Activated naive CD4-positive, alpha-beta T cell (primary cell): ENCODE measurements at places on chromosomes 2 and 18.
A peak's percentile ranks its signal among the peaks of the same experiment; 100 is the strongest.

DNA sequence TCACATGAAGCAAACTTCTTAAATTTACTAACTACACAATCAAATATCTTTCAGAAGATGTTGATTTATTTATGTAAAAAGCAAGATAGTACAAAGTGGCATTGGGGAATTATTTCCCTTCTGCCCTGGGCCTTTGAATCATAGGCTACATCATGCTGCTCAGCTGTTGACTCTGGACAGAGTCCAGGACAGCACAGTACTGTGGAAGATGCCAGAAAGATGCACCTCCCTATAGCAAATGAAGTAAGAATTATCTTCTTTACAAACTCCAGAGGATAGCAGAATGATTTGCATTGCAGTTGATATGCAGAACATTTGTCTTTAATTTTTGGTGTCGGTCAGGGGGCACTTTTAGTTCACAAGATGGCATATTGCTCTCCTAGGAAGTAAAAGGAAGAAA, 1354.5 kb upstream of the ZEB2 start:
- DNase-seq = no peak

DNA sequence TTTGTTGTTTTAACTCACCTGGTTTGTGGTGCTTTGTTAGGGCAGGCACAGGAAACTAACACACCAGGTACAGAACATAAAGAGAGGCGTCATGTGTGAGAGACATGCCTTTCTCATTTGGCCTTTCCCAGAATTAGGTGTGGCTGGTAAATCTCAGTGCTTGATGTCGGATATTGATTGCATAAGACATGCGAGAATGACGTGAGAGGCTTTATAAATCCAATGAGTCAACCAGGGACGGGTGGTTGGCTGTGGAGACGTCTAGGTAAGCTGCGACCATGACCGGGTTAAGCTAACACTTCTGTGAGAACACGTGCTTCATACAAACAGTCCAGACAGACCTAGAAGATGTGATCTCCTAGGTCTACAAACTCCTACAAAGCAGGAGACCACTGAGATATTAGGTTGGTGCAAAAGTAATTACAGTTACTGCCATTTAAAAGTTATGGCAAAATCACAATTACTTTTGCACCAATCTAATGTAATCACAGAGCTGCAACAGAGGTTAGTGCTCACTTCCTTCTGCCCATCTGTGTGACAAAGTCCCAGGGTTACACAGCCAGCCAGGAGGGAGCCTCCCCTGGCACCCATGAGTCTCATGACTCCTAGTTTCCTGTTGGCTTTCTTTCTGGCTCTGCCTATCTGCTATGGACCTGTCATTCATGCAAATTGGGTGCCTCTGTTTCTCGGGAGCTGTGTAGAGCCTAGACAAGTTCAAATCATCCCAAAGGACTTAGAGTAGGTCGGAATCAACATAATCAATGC, 98.9 kb upstream of the ATP8B1 start:
- no peak for DNase-seq

DNA sequence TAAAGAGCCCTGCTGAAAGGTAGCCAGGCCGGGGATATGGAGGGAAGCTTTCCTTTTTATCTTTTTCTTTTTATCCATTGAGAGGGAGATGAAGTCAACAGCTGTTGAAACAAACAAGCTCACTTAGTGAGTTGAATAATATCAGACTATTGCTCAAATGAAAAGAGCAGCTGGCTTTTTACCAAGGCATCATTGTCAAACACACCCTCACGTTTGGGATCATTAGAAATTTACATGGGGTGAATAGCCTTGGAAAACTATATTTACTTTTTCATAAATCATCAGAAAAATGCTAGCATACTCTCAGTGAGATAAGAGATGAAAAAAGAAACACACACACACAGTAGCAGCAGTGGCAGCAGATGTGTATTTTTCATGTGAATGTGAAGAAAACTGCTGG, 71.5 kb upstream of the HNMT start:
- DNase-seq = no peak

DNA sequence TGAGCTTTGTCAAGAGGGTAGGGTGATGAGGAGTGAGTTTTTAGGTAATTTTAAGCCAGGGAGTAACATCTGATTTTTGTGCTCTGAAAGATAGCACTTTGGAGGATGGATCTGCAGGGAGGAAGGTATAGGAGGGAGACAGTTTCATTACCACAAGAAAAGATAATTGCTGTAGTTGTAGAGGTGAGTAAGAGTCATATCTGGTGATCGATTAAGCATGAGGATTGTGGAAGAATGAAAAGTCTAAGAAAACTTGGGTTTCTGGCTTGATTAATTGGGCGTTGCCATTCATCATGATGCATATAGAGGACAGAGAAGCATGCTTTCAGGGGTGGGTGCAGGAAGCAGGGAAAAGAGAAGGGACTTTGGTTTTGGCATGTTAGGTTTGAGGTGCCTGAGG, 18.5 kb downstream of the KCMF1 start:
- no peak for DNase-seq

DNA sequence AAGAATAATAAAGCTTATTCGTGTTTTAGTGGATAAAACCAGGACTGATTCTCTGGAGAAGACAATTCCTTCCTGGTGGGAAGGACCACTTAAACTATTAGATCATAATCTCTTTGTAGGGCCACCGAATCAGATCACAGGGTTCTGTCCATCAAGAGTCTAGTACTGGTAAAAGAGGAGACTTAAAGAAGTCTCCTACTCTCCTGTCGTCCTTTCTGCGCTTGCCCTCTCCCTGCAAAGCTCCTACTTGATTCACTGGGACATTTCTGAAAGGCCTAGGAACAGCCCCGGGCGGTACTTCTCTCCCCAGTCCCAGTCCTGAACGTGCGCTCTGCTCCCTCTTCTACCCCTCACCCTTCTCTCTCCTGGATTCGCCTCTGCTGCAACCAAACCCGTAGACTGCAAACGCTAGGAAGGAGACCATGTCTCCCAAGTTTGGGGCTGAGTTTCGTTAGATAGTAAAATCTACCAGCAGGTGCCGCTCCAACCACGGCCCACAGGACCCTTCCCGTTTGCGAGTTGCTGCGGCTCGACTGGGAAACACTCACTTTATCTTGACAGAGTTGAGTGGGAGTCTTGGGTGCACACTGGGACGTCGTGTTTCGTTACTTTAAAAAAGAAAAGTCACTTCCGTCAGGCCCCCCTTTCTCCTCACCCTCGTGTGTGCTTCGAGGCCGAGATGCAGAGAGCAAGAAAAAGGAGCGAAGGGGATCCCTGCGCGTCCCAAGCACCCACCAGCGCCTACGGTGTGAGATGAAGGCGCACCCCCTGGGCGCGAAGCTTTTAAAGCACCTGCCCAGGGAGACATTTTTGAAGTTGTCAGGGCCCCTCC, 923 bp downstream of the FIGLA start:
- DNase-seq = peak; percentile 60

DNA sequence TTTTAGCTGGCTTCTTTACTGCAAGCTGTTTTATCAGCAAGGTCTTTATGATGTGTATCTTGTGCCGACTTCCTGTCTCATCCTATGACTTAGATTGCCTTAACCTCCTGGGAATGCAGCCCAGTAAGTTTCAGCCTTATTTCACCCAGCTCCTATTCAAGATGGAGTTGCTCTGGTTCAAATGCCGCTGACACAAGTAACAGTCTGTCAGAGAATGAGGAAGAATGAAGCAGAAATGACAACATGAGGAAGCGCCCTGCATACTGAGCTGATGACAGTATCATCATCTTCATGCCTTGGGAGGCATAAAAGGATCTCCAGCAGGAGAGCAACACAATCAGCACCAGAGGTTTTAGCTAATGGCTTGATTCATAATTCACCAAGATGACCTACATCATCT, 309.4 kb downstream of the NBAS start:
- DNase-seq = no peak

- no peak for DNase-seq
These were observed 35.8 kb downstream of the DARS1 start for GRCh38 chr2:135949451-135950234.

DNA sequence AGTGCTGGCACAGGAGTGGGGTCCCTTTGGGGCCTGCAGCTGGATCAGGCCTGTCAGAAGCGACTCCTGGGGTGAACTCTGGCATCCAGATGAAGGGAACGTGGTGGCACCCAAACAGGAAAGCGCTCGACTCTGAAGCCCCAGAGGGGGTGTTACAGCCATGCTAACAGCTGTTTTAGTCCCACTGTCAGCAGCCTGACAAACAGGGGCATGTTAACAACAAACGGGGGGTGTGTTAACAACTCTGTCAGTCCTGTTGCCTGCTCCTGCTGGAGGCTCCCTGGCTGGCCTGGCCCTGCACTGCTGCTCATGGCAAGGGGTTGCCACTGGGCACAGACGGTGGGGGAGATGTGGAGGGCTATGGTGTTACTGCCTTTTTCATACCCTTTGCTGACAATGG, 2.6 kb upstream of the RNU2-63P start:
- DNase-seq = no peak

DNA sequence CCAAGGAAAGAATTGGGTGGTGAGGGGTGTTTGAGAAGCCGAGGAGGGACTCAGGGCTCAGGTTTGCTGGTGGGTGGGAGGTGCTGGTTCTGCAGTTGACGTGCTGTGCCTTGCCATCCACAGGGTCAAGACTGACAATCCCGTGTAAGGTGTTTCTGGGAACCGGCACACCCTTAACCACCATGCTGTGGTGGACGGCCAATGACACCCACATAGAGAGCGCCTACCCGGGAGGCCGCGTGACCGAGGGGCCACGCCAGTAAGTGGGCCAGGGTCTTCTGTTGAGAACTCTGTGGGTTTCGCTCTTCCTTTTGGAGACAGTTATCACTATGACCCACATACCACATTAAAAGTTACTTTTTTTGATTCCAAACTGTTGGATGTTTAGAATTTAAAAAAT, 32.6 kb downstream of the IL1R2 start:
- no peak for DNase-seq

DNA sequence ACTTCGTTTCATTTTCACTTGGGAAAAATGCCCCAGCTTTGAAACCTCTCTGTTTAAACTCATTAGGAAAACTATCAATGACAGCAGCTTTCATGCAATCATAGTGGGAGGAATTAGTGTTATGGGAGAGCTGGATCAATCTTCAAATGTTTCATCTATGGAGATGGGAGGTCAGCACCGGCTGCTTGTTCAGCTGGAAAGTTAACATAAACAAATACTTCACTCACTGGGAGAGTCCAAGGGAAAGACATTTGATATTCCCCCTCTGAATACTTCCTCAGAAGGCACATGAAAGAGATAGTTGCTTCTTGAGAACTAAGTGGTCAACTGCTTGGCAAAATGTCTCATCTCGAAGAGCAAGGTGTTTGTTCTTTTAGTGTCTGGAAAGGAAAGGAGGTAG, 7.3 kb downstream of the LYPD1 start:
- DNase-seq = no peak

- DNase-seq = no peak
These were observed 13.1 kb upstream of the GPR17 start for GRCh38 chr2:127632592-127633489.

DNA sequence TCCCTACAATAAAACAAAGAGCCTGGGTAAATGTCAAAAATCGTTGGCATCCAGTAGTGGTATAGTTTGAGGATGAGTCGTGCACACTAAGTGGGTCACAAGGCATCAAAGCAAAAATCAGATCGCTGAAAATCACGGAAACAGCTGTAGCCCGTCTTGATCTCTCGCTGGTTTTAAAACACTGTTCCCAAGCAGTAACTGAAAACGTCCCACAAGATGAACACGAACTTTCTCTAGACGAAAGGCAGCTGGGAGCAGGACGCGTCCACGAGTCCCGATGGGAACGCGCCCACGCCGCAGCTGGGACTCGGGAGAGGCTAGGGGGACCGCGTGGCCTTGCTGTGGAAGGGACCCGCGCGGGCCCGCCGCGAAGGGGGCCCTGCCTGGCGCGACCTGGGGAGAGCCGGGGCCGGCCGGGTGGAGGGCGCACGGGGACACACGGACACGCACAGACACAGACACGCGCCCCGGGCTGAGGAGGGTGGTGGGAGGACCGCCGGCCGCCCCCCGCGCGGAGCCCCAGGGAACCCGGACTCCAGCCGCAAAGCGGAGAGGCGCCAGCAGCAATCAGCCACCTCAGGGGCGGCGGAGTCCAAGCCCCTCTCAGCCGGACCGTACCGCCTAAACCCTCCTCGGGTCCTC, 651 bp downstream of the STK17B start:
- peak; percentile 43 for DNase-seq
